ENCODE measurements at places on chromosomes 6 and 20. TPM values are rescaled to one million over a fixed set of nuclear protein-coding genes. Genes with fewer than 3 reads are reported as not detected.
A peak's percentile ranks its signal among the peaks of the same experiment; 100 is the strongest.

Gene SIRPD
- not detected for total RNA-seq

Gene EYS
- 0.99 TPM for total RNA-seq

Gene PBX2
- total RNA-seq = 20.3 TPM

Gene CD40
- not detected for total RNA-seq

Gene TFAP2D
- not detected for total RNA-seq

Gene NNAT
- not detected for total RNA-seq

Gene IL17A
- not detected for total RNA-seq

Gene LRRC73
- 0.32 TPM for total RNA-seq

Gene BTN1A1
- total RNA-seq = not detected

GRCh38 chr20:4817230-4817671, 95.5 kb downstream of the PRND start:
- DNase-seq = peak; percentile 47

- no peak for DNase-seq
These were observed 51.8 kb downstream of the HECA start for GRCh38 chr6:139186692-139187091.

DNA sequence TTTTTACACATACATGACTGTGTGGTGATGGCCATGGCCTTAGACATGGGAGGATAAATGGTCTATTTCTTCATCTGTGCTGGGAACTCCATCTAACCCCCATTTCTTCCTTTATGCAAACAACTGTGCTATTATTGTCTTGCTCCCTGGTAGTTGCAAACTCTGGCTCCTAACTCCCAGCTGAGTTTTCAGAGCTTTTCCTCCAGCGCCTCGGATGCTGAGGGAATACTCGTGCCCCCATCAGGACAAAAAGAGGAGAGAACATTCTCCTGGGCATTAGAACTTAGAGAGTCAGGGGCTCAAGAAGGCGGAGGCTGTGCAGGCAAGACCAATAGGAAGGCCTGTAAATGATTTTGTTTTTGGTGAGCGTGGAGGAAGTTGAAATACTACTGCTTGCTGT, 2.1 kb downstream of the DAAM2 start:
- DNase-seq = no peak

DNA sequence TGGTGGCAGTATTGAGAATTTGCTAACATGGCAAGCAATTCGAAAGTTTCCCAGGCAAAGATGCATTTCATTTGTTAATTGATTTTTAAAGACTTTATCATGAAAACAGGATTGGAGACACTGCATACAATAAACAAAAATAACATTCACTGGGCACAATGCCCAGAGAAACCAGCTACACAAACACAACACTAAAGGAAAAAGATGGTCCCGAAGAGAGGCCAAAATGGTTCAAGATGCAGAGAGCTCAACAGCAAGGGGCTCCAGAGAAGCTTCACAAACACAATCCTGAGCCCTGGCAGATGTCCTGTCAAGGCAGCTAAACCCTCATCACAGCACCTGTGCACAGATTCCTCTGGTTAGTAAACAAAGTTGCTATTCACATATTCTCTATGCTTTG, 79.3 kb downstream of the INSM1 start:
- no peak for DNase-seq

DNA sequence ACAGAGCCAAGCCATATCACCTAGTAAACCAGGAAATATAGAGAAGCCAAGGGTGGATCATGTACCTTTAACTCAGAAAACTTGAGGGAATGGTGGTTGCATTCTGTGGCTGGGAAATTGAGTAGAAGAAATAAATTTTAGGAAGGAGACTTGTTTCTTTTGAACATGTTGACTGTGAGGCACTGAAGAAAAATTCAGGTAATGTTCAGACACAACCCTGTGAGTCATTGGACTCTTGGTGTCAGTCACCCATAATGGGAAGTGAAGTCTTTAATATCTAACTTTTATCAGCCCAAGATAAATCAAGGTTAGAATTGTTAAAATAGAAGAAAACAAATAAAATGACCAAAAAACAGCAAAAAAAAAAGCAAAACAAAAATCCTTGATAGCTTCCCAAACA, 98.8 kb upstream of the GRIK2 start:
- DNase-seq = no peak

GRCh38 chr6:113331021-113331420, 526.1 kb upstream of the MARCKS start:
- no peak for DNase-seq

- peak; percentile 38 for DNase-seq
These were observed 7.7 kb downstream of the TFAP2A start for GRCh38 chr6:10407018-10407673.

DNA sequence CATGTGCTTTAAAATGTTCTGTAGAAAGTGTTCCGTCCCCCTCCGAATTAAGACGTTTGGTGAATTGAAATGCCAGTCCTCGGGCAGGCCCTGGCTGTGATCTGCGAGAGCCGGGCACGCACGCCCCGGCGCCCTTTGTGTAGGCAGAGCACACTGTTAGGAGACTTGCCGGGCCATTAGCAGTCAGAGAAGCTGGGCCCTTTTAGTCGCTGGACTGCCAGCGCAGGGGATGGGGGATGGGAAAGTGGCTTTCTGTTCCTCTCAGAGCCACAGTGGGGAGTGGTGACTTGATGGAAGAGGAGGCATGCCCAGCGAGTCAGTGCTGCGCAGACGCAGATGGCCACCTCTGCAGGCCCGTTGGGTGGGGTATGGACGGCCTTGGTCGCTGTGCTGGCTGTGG, 2.2 kb downstream of the PPP1R3G start:
- no peak for DNase-seq

DNA sequence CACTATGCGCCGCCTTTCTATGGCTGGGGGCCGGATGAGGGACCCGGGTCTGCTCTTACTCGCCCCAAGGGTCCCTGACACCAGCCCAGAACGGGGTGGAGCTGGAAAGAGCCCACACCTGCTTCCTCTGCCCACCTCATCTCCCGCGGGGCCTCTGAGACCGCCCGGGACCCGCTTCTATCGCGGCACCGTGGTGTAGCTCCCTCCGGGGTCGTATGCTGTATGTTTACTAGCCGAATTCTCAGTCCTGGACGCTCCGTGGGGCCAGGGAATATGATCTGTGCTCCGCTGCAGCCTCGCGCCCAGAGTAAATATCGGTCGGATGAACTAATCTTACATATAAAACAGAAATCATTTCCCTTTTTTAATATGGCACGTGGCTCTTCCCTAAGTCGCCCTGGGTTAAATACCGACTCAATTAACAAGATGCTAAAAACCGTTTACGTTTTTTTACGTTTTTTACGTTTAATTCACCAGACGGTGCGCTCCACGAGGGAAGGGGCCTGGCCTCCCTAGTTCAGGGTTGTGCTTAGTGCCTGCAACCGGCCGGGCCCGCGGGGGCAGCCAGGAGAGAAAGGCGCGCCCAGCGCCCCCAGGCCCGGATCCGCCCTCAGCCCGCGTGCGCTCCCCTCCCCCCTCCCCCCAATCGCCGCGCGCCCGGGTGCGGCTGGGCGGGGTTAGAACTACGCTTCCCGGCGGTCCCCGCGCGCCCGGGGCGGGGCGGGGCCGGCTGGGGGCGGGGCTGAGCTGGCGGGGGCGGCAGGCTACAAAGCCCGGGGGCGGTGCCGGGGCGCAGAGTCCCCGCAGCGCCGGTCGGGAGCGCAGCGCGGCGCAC, at the start of gene RBM38:
Gene RBM38 (plus strand): TSS at position 793 of the 835 bp plus-strand sequence. CDS start 186 bp downstream, outside the sequence.
- DNase-seq = peak; percentile 47

- DNase-seq = no peak
These were observed 71.3 kb downstream of the AKAP12 start for GRCh38 chr6:151310852-151311767.

DNA sequence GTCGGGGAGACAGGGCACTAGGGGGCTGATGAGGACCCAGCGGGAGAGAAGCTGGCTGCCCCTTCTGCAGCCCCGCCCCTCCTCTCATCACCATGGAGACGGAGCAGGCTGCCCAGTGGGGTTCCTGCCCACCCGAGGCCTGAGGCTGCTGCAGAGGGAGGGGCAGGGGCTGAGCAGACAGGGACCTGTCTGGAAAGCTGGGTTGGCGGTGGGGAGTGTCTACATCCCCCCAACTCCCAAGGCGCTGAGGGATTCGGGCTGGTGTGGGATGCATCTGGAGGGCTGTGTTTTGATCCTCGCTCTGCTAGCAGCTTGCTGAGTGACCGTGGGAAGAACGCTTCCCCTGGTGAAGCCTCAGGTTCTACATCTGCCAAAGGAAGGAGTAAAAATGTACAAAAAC, 1.2 kb upstream of the BPI start:
- no peak for DNase-seq

DNA sequence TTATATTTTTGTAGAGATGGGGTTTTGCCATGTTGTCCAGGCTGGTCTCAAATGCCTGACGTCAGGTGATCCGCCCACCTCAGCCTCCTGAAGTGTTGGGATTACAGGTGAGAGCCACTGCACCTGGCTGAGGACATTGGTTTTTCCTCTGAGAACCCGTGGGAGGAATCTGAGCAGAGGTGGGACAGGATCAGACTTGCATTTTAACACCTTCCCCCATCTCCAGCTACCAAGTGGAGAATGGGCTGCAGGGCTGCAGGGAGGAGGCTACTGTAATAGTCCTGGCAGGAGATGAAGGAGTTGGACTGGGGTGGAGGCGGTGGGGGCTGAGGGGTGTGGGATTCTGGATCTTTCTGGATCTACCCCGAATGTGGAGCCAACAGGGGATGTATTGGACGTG, 24.5 kb downstream of the FAM110A start:
- no peak for DNase-seq

- peak; percentile 20 for DNase-seq
These were observed 9.5 kb upstream of the HLA-DOA start for GRCh38 chr6:33018904-33019303.

DNA sequence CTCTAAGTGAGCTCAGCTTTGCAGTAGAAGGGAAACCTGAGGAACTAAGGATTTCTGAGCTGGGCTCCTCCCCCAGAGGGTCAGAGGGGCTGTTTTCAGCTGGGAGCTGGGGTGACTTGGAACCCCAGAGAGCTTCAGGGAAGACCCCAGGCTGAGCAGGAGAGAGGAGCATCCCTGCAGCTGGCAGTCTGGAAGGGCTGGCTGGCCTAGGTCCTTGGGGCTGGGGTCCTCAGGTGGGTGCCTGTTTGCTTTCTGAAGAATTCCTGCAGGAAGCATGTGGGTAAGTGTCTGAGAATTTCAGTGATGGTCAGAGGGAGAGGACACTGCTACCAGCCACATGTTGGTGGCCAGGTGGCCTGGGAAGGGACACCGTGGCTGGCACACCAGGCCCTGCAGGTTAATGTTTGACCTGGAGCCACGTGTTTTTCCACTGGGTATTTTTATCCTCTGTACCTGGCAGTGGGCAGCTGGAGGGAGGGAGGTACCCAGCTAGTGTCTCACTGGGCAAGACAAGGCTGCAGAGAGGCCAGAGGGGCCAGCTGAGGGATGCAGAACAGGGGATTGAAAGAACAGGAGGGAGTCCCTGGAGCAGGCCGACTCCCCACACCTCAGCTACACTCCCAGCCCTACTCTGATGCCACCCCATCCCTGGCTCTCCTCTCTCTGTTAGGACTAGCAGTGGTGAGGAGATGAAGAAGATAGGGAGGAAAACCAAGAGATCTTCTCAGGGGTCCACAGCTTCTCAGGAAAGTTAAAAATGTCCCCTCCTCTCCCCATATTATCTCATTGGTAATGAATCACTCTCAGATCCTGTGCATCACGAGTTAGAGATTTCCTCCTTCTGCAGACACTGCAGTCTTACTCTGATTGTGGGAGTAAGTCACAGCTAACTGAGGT, 143.6 kb downstream of the VEGFA start:
- no peak for DNase-seq

DNA sequence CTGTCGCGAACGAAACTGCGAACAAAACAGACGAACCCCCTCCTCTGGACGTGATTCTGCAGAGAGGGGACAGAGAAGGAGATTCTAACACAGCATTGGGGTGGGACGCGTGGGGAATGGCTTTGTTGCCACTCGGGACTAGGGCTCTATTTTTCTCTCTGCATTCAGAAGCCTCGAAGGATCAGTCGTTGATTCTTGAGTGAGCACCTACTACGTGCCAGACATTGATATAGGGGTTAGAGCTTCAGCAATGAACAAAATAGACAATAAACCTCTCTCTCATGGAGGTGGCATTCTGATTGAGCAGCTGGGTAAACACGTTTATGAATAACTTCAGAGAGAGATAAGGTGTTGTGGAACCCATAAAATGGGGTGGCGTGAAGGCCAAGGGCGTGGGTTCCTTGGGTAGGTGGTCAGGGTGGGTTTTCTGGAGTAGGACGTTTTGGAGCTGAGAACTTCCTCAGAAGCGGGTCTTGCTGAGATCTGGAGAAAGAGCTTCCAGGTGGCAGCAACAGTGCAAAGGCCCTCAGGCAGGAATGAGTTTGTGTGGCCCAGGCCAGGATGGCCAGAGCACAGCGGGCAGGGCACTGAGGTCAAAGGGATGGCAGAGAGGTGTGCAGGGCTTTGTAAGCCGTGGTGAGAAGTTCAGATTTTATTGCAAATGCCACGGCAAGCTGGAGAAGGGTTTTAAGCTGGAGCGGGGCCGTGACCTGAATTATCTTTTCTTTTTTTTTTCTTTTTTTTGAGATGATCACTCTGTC, 884 bp downstream of the SLC2A10 start:
- DNase-seq = no peak

DNA sequence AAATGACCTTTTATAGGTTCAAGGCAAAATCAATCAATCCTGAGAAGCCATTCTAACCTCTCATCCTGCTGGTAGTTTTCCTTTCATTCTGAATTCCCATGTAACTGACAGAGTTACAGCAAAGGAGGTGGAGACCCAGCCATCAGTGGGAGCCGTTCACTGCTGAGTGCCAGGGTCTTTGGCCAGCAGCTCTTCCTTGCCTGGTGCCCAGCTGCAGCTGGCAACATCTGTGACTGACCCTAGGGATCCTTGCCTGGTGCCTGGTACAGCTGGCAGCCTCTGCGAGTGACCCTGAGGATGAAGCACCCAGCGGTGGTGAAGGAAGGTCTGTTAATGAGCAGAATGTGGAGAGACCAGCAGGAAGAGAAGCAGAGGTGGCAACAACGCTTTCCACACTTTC, 314.6 kb downstream of the THBS2 start:
- no peak for DNase-seq

DNA sequence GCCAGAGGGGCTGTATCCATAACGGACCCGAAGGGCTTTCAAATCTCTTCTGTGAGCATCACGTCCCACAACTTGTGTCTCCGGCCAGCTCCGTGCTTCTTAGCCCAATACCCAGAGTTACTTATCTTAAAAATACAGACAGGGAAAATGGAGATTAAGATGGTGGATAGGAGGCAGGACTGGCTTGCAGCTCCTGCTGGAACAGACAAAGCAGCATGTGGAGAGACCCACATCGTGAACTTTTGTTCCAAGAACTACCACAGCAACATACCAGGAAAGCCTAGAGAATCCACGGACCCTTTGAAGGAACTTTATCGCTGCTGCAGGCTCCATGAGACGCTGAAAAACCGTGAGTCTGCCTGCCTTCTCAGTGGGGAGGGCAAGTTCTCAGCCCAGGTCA, 113.7 kb downstream of the RNASET2 start:
- DNase-seq = no peak

DNA sequence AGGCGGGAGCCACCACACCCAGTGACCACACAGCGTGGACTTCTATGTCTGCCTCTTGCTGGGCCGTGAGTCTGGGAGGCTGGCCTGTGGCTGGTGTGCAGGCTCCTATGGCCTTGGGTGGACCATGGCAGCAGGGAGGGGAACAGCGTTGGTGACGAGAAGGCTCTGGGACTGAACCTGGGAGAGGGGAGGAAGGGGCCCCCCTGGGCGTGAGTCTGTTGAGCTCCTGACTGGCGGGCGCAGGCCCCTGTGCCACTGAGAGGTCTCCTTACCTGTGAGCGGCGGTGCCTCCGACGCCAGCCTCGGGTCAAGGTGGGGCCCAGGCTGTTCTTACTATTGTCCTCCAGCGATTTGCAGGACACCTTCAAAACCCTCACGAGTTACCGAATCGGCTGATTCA, 12.8 kb upstream of the HELZ2 start:
- no peak for DNase-seq

Data from M059J (cell line).